GM12878 (cell line): ENCODE measurements at places on chromosomes 7 and 10. TPM values are rescaled to one million over a fixed set of nuclear protein-coding genes. Genes with fewer than 3 reads are reported as not detected.

TWNK gene
- 19.5 and 23.0 TPM in 2 replicates for total RNA-seq

DNA sequence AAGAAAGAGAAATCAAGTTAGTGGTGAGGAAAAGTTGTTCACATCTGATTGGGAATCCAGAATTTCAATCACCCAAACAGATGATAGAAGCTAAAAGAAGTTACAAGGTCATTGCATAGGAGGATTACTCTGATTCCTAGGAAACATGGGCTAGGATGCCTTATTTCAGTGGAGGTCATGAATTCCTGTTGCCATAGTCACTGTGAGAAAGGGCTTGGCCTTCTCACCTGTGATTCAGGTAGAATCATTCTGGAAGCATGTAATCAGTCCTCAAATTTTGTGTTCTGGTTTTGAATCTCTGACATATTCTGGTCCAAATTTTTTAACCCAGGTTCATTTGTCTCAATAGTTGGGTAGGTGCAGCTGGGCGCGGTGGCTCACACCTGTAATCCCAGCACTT, 4.3 kb upstream of the NUB1 start:
- no peak for DNase-seq

GDF2 gene
- total RNA-seq = not detected in 2 replicates

PON1 gene
- total RNA-seq = 0.26 and 0.40 TPM in 2 replicates

ADRA2A gene
- total RNA-seq = 0.08 TPM in 1 of 2 replicates, not detected in the other

ADAM12 gene
- total RNA-seq = 0.62 TPM in 1 of 2 replicates, not detected in the other

GPR85 gene
- total RNA-seq = 0.05 TPM in 1 of 2 replicates, not detected in the other

- DNase-seq = no peak
Observed at GRCh38 chr10:57664815-57665214, 602.9 kb downstream of the IPMK start.

DNA sequence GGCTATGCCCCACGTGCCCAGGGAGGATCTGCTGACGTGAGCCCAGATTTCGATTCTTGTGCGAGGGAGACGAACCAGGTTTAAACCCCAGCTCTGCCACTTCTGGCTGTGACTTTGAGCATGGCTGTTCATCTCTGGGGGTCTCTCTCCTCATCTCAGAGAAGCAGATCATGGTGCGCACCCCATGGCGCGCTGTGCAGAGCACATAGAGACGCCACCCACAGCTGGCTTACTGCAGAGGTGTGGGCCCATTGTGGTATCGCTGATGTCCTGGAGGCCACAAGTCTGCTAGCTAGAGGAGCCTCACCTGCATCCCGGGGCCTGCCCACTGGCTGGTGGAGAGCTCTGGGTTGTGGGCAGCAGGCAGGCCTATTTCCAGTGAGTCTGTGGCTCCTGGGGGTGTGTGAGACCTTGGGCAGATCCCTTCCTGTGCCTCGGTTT, 140.5 kb downstream of the LHPP start:
- no peak for DNase-seq

CFAP43 gene
- total RNA-seq = not detected in 2 replicates

GRCh38 chr7:140625908-140626868, 14.4 kb downstream of the DENND2A start:
- DNase-seq = no peak

- DNase-seq = no peak
Observed at GRCh38 chr7:134351424-134351823, 34.7 kb upstream of the SLC35B4 start.

DNA sequence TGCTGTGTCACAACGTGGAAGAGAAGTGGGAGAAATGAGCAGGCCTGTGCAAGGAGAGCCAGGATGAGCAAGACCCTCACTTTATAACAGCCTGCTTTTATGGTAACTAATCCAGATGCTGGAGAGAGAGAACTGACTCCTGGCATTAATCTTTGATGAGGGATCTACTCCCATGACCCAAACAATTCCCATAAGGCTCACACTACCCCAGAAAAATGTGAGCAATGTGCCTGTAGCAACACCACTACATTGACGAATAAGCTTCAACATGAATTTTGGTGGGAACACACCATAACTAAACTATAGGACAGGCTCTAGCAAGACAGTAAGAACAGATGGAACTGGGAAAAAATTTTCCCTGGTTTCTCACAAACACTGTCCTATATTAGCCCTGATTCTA, 173.6 kb upstream of the PRSS58 start:
- no peak for DNase-seq

DNA sequence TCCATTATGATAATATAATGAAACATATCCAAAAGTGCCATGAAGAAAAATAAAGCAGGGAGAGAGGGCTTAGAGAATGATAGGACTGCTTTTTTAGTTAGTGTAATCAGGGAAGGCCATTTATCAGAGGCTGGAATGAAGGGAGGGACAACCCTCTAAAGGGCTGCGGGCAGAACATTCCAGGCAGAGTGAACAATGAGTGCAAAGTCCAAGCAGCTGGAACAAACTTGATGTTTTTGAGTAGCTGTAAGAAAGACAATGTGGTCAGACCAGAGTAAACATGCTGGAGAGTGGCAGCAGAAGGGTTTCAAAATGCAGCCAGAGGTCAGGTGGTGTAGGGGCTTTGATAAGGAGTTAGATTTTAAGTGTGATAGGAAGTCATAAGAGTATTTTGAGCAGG, 65.6 kb upstream of the CCDC6 start:
- DNase-seq = no peak

DNA sequence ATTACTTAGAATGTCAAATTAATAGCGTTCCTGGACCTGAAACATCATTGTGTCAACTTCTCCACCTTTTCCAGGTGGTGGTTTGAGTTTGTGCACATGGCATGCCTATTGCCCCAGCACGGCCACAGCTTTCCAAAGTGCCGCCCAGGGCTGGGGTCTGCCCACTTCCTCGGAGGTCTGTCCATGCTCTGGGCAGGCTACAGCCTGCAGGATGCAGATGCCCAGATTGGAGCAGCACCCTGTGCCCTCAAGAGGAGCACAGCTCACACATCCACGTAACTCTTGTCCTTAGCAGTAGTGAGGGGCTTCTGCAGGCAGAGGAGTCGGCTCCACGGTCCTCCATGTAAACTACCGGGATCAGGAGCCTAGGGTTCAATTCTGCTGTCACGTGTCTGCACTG, 238.6 kb downstream of the EBF3 start:
- no peak for DNase-seq

IFIT1B gene
- not detected in 2 replicates for total RNA-seq

DNA sequence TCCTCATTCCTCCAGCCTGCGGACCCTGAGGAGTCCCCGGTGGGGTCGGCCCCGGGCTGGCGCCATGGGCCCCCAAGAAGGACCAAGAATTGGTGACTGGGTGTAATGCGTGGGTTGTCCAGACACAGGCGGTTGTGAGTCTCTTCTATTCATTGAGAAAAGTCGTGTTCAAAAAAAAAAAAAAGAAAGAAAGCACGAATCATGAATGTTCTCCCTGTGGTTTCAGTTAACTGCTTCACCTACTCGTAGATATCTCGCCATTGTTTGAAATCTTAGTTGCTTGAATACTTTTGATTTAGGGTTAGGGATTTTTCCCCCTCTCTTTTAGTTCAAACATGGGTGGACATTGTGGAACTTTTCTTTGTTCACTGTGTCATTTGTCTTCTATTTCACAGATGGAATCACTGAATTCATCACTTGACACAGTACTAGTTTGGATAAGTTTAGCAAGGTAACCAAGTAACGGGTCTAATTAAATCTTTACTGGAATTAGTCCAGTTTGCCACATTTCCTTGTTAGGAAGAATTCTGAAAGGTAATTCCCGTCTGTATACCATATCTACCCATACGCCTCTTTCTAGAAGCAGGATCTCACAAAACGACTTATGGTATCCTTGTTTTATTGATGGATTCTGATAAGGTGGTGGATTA, 775 bp downstream of the STARD3NL start:
- DNase-seq = no peak
